Upper lobe of left lung (tissue), 6 donors: ENCODE measurements at places on chromosomes 4 and X.

GRCh38 chr4:138561276-138561880 is 319.2 kb upstream of the SLC7A11 start:
- no peaks in the 10 kb centered on the region for H3K27me3 ChIP-seq
- DNase-seq, result peak; percentile 65
- H3K27ac ChIP-seq, result no peak overlapping the region
- no peaks in the 10 kb centered on the region for H3K36me3 ChIP-seq
- H3K4me3 ChIP-seq, result no peak overlapping the region
- H3K4me1 ChIP-seq, result peaks cover 5% of the 10 kb centered on the region

DNA sequence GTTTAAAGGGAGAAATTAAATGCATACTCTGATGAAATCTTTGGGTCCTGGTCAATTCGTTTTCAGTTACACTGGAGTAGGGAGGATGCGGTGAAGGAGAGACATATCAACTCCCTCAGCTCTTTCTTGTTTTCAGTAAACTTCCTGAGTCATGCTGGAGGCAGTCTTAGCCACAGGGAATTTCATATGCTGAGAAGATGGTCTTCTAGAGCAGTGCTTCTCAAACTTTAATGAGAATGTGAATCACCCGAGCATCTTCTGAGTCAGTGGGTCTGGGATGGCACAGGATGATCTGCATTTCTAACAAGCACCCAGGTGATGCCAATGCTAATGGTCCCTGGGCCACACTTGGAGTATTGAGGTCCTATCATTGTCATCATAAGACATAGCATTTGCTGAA is 214.5 kb downstream of the KIT start:
- H3K27me3 ChIP-seq, result no peaks in the 10 kb centered on the region
- no peak overlapping the region for H3K27ac ChIP-seq
- no peaks in the 10 kb centered on the region for H3K4me1 ChIP-seq
- H3K4me3 ChIP-seq, result no peak overlapping the region
- no peak for DNase-seq

GRCh38 chr4:186699881-186700397 is 23.7 kb downstream of the FAT1 start:
- H3K27ac ChIP-seq, result no peak overlapping the region
- no peak for DNase-seq
- H3K4me3 ChIP-seq, result no peak overlapping the region
- no peaks in the 10 kb centered on the region for H3K27me3 ChIP-seq

DNA sequence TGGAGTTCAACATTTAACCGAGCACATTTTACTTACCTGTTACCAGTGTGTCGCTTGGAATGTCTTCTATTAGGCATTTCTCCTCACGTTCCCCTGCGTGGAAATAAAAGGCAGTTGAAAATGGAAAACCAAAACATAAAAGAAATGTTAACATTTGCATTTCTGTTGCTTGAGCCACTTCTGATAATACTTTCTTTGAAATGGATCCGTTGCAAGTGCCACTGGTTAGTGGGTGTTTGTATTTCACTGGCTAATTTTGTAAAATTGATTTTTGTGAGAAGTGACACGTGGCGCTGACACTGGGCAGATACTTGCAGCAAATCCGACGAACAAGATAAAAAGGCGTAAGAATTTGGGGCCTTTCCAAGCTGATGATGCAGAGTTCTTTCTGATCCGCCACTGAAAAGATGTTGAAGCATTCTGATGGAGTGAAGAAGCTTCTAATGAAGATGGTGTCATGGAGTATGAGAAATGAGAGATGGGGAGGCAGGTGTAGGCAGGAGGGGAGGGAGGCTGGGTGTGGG is 18.8 kb downstream of the SPON2 start:
- H3K4me1 ChIP-seq, result peaks cover 11% of the 10 kb centered on the region
- H3K4me3 ChIP-seq, result no peak overlapping the region
- H3K27me3 ChIP-seq, result no peaks in the 10 kb centered on the region
